ENCODE measurements at places on chromosomes 1 and 21.
A peak's percentile ranks its signal among the peaks of the same experiment; 100 is the strongest.

DNA sequence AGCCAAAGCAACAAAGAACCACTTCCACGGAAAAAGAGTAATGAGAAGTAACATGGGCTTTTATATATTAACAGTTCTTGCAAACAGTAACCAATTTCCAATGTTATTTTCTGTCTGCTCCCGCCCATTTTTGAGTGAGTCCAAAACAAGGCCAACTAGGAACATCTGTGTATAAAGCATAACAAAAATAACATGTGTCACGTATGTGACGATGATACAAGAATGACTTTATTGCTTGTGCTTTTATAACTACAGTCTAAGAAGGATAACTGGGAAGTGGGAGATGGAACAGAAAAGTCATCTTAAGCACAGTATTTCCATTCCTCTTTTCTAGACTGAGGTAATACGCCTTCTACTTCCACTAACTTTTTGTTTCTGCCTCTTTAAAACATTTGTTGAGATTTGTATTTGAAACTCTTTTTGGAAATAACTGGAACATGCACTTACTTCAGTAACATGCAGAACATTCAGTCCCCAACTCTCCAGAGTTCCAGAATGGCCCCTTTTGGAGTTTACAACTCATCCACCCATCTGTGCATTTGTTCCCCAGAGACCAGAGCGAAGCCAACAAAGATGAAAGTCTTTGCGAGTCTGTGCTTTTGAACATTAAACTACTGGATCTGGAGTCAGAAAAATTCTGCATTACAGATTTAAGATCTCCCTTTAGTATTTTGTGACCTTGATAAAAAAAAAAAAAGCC lies 143.0 kb upstream of the ZRANB2 start:
- H3K27ac ChIP-seq = no peak overlapping the region
- no peaks in the 10 kb centered on the region for H3K36me3 ChIP-seq
- DNase-seq = no peak
- H3K27me3 ChIP-seq = no peaks in the 10 kb centered on the region

- no peaks in the 10 kb centered on the region for H3K4me1 ChIP-seq
- no peaks in the 10 kb centered on the region for H3K36me3 ChIP-seq
- no peak overlapping the region for H3K4me3 ChIP-seq
- H3K27me3 ChIP-seq = no peaks in the 10 kb centered on the region
- H3K27ac ChIP-seq = no peak overlapping the region
Measured at GRCh38 chr1:228691926-228692325, 43.4 kb upstream of the RHOU start.

GRCh38 chr21:20215959-20216358 lies 782.2 kb upstream of the NCAM2 start:
- no peaks in the 10 kb centered on the region for H3K27me3 ChIP-seq
- H3K4me1 ChIP-seq = no peaks in the 10 kb centered on the region
- H3K4me3 ChIP-seq = no peak overlapping the region

DNA sequence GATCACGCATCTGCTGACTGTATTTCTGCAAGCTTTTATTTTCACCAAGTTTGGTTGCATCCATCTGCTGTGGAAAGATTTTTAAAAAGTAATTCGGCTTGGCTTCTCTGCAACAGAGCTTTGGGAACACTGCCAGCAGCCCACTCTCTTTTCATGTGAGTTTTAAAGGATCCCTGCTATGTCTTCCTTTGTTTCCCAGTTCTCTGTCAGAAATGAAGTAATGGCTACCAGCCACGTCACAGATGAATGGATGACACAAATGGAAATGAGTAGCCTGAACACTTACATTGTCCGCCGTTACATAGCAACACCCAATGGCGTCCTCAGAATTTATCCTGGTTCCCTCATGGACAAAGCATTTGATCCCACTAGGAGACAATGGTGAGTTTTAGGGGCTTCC lies 80.6 kb upstream of the RAVER2 start:
- H3K27me3 ChIP-seq = no peaks in the 10 kb centered on the region
- H3K36me3 ChIP-seq = no peaks in the 10 kb centered on the region
- H3K4me3 ChIP-seq = no peak overlapping the region
- H3K27ac ChIP-seq = no peak overlapping the region

GRCh38 chr1:176692431-176692830 lies 229.5 kb downstream of the PAPPA2 start:
- DNase-seq = no peak
- H3K27me3 ChIP-seq = no peaks in the 10 kb centered on the region
- H3K36me3 ChIP-seq = no peaks in the 10 kb centered on the region
- no peaks in the 10 kb centered on the region for H3K4me1 ChIP-seq
- H3K27ac ChIP-seq = no peak overlapping the region

DNA sequence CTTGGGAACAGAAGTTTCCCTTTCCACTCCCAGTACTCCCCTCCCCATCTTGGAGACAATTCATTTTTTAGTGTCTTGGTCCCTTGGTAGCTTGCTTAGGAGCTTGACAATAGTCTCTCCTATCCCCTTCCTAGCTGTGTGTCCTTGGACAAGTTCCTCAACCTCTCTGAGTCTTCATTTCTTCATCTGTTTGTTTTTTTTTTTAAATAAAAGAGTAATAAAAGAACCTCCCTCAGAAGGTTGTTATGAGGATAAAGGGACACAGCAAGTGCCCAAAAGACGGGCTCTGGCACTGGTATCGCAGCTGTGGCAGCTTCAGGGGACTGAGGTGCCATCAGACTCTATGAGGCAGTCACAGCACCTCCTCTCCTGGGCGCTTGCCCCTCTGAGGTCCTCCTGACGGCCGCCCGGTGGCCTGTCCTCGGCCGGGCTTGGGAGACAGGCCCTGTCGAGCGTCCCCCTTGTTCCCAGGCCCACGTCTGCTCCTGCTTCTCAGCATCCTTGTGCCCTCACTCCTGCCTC lies 689.2 kb downstream of the MATN1 start:
- H3K4me1 ChIP-seq = no peaks in the 10 kb centered on the region
- no peak overlapping the region for H3K4me3 ChIP-seq
- H3K27me3 ChIP-seq = 0 out of 2 replicates have a peak, but pooled peaks cover 2% of the 10 kb centered on the region
- H3K27ac ChIP-seq = no peak overlapping the region

DNA sequence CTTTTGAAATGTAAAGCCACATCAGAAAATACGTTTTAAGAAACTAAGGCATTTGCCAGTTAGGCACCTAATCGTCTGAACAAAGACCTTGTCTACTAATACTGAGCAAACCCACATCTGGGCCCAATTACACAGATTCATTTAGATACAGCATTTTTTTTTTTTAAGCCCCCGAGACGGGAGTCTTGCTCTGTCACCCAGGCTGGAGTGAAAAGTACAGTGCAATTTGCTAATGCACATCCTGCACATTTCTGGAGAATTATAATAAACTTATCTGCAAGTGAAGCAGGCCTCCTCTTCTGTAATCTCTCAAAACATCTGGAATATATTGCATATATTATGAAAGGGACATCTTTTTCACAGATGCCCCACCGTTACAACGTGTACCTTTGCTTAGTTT lies 3.3 kb downstream of the RSRP1 start:
- peak overlapping the region; percentile 85 for H3K4me3 ChIP-seq
- H3K27me3 ChIP-seq = no peaks in the 10 kb centered on the region
- H3K36me3 ChIP-seq = peaks cover 51% of the 10 kb centered on the region
- peaks cover 50% of the 10 kb centered on the region for H3K4me1 ChIP-seq
- DNase-seq = peak; percentile 45
- H3K27ac ChIP-seq = peak overlapping the region; percentile 32

DNA sequence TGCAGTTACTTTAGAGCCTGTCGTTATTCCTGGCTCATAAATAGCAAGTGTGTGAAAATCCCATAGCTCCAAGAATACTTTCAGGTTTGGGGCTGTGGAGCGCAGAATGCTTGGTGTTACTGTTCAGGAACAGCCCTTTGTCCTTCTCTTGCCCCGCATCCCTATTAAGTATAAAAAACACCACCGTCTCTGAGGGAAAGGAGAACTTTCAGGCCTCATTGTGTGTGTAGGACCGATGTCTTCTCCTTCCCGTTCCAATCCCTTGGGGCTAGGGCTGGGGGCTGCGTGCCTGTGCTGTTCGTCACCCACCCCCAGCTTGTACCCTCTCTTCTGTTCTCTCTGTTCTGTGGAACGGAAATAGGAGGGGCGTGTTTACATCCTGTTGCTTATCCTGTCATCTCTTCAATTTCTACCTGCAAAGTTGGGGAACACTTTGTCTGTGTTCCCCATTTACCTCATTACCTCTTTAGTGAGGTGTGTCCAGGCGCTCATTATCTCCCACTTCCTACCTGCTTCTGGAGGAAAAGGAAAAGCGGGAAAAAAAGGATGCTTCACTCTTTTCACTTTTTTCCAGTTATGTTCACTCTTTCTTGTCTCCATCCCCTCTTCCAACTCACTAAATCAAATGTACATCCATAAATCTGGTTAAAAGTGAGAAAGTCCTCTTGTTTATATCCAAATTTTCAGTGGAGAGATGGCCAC lies 788 bp upstream of the TXNIP start:
- DNase-seq = no peak
- peaks cover 30% of the 10 kb centered on the region for H3K36me3 ChIP-seq

DNA sequence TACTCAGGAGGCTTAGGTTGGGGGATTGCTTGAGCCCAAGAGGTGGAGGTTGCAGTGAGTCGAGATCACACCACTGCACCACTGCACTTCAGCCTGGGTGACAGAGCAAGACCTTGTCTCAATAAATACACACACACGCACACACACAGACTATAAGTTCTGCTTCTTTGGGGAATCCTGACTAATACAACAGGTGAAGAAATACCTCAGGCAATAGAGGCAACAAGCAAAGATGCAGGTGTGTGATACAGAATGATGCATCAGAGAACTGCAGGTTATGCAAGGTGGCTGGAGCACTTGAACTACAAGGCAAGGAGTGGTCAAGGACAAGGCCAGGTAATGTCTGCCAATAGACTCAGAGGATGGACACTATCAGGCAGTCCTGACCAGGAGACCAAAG lies 117.6 kb upstream of the ZNF678 start:
- no peak for DNase-seq
- H3K27ac ChIP-seq = no peak overlapping the region
- no peaks in the 10 kb centered on the region for H3K36me3 ChIP-seq
- H3K4me3 ChIP-seq = no peak overlapping the region
- H3K4me1 ChIP-seq = no peaks in the 10 kb centered on the region

GRCh38 chr1:143652187-143652586 lies 319.6 kb downstream of the FAM72C start:
- DNase-seq = no peak
- H3K4me3 ChIP-seq = no peak overlapping the region
- H3K27ac ChIP-seq = no peak overlapping the region
- H3K4me1 ChIP-seq = no peaks in the 10 kb centered on the region
- H3K27me3 ChIP-seq = 0 out of 2 replicates have a peak, but pooled peaks cover 5% of the 10 kb centered on the region
- H3K36me3 ChIP-seq = no peaks in the 10 kb centered on the region

DNA sequence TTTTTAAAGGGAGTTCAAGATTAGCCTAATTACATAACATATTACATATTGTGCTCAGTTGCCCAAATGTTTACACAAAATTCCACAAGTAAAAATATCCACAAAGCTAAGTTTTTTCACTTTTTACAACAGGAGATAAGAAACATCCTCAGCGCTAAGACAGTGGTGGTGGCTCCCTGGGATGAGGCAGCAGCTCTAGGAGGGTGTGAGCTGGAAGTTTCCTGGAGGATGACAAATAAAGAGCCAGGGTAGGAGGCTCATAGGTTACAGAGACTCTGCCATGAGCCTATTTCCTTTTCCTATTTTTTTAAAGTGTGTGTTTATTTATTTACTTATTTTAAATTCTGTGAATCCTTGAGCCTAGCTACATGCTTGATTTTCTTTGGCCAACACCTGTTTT lies 91.7 kb downstream of the COL24A1 start:
- no peak overlapping the region for H3K27ac ChIP-seq
- no peaks in the 10 kb centered on the region for H3K4me1 ChIP-seq
- H3K27me3 ChIP-seq = no peaks in the 10 kb centered on the region
- DNase-seq = no peak
- no peak overlapping the region for H3K4me3 ChIP-seq

DNA sequence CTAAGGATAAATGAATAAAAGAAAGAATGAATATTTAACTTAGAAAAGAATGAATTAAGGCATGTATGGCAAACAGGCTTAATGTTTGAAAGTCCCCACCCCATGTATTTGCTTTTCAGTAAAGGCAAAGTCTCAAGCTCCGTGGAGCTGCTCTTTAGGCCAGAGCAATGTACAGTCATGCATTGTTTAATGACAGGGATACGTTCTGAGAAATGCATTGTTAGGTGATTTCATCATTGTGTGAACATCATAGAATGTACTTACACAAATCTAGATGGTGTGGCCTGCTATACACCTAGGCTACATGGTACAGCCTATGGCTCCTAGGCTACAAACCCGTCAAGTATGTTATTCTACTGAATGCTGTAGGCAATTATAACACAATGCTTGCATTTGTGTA lies 51.6 kb upstream of the SPATA6 start:
- H3K27ac ChIP-seq = no peak overlapping the region
- no peaks in the 10 kb centered on the region for H3K4me1 ChIP-seq
- no peak overlapping the region for H3K4me3 ChIP-seq
- DNase-seq = no peak

DNA sequence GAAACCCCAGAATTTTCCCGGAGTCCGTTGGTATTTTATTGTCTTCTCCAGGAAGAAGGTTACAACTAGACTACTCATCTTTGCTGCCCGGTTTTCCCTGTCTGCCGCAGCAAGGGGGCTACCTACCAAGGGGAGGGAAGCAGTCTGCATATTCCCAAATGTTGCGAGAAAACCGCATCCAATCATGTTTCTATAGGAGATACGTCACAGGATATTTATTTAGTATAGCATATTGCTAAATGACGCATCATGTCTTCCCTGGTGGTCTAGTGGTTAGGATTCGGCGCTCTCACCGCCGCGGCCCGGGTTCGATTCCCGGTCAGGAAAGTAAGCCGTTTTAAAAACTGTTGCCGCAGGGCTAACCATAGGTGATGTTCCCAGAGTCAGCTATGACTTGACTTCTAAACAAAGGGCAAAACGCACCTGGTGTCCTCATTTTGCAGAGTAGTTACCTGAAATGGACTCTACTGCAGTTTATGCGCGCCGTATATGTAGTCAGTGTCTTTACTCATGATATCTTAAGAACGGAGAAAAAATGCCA lies 15.2 kb upstream of the ZNF692 start:
- peaks cover 9% of the 10 kb centered on the region for H3K4me1 ChIP-seq
- peak overlapping the region; percentile 91 for H3K4me3 ChIP-seq
- H3K36me3 ChIP-seq = no peaks in the 10 kb centered on the region
- no peaks in the 10 kb centered on the region for H3K27me3 ChIP-seq
- DNase-seq = no peak
- H3K27ac ChIP-seq = peak overlapping the region; percentile 97

DNA sequence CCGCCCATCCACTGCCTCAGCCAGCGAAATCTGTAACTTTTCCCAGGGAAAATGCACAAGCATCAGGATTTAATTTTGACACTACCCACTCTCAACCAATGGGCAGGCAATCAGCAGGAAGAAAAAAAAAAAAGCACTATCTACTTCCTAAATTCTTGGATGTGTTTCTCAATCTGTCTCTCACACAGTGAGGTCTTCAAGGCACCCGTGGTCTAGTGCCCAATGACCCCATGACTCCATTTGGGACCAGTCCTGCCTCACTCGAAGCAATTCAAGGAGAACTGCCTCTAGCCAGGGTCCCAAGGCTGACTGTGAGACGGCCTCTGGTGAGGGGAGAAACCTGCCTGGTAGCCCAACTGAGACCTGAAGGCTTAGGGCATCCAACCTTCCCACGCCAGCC lies 35.9 kb downstream of the CSF1 start:
- DNase-seq = no peak
- no peaks in the 10 kb centered on the region for H3K27me3 ChIP-seq
- no peaks in the 10 kb centered on the region for H3K4me1 ChIP-seq
- H3K4me3 ChIP-seq = no peak overlapping the region

GRCh38 chr1:16183765-16184556 lies 28.1 kb upstream of the EPHA2 start:
- peaks cover 45% of the 10 kb centered on the region for H3K4me1 ChIP-seq
- no peak overlapping the region for H3K27ac ChIP-seq
- no peak for DNase-seq
- H3K36me3 ChIP-seq = no peaks in the 10 kb centered on the region
- H3K27me3 ChIP-seq = no peaks in the 10 kb centered on the region
- no peak overlapping the region for H3K4me3 ChIP-seq
